GM19239 (cell line): ENCODE measurements at places on chromosomes 6 and 20.

DNA sequence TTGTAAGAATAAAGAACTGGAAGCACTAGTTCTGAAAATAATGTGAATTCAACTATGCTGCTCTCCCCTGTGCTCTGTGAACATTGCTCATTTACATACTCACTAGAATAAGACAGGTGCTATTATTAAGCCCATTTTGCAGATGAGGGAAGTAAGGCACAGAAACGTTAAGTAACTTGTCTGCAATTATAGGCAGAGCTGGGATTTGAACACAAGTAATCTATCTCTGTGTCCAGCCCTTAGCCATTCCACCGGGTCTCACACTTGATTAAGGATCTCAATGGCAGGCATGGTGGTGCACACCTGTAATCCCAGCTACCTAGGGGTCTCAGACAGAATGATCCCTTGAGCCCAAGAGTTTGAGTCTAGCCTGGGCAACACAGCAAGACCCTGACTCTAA lies 357.7 kb downstream of the CD83 start:
- no peak for DNase-seq

- DNase-seq, result no peak
These were observed 66.8 kb downstream of the PPP1R3G start for GRCh38 chr6:5151955-5152401.

- no peak for DNase-seq
These were observed 170.2 kb downstream of the CDKAL1 start for GRCh38 chr6:20704325-20705025.

DNA sequence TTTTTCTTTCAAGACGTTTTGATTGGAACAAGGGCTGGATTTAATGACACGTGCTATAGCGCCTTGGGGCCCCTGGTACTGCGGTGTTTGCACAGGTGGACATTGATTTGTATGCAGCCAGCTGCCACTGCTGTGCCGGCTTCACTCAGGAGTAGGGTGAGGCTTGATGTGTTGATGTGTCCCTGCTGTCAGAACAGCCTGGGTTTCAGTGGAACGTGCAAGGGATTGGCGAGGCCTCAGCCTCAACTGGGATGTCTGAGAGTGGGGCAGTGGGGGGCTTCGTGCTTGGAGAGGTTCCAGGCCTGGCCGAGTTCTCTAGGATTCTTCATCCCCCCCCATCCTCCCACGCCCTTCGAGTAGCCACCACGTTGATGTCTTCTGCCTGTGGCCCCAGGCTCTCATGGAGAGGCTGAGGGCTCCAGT lies 23.0 kb downstream of the PYGB start:
- DNase-seq, result no peak
